ENCODE measurements at places on chromosomes 5 and 9. TPM values are rescaled to one million over a fixed set of nuclear protein-coding genes. Genes with fewer than 3 reads are reported as not detected.

The IL7R gene
- polyA plus RNA-seq = 1.4 TPM

The PPIC gene
- 42.7 TPM for polyA plus RNA-seq

The PCDHA8 gene
- polyA plus RNA-seq = not detected

The EGFL7 gene
- polyA plus RNA-seq = 6.0 TPM

The ALDH1A1 gene
- polyA plus RNA-seq = 186 TPM

The CDC42SE2 gene
- 109 TPM for polyA plus RNA-seq

The CTSV gene
- polyA plus RNA-seq = not detected

The SPATA31D4 gene
- polyA plus RNA-seq = not detected

GRCh38 chr5:79297661-79298060 lies 61.7 kb downstream of the JMY start:
- H3K4me3 ChIP-seq = no peak overlapping the region
- no peaks in the 10 kb centered on the region for H3K4me1 ChIP-seq
- no peak overlapping the region for H3K27ac ChIP-seq
- peaks cover 6% of the 10 kb centered on the region for H3K36me3 ChIP-seq
- no peak for DNase-seq

GRCh38 chr9:135526730-135527571 lies 5.7 kb downstream of the LCN1 start:
- H3K27me3 ChIP-seq = peaks cover 72% of the 10 kb centered on the region
- no peaks in the 10 kb centered on the region for H3K4me1 ChIP-seq
- H3K27ac ChIP-seq = no peak overlapping the region

GRCh38 chr9:76475686-76476085 lies 16.7 kb downstream of the GCNT1 start:
- no peak for DNase-seq
- no peaks in the 10 kb centered on the region for H3K4me1 ChIP-seq
- no peak overlapping the region for H3K27ac ChIP-seq
- no peaks in the 10 kb centered on the region for H3K36me3 ChIP-seq

DNA sequence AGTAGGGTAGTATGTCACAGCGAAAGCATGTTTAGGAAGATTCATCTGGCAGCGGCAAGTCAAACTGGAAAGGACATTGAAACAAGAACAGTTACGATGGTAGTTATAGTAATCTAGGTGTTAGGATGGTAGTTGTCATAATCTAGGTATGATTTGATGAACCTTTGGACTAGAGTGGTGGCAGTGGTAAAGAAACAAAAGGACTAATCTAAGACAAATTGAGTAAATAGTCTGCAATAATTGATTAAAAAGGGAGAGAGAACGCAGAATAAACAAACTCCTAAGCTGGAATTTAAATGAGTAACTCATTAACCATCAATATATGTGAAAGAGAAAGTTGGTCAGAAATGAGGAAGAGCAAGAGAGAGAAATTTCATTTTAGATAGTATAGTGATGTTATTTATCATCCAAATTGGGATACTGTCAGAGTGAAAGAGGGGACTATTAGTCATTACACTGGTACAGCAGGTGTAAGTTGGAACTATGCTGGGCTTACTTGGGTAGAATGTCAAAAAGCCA lies 56.8 kb downstream of the MTREX start:
- H3K27ac ChIP-seq = no peak overlapping the region
- peaks cover 22% of the 10 kb centered on the region for H3K36me3 ChIP-seq
- no peaks in the 10 kb centered on the region for H3K27me3 ChIP-seq
- DNase-seq = no peak

DNA sequence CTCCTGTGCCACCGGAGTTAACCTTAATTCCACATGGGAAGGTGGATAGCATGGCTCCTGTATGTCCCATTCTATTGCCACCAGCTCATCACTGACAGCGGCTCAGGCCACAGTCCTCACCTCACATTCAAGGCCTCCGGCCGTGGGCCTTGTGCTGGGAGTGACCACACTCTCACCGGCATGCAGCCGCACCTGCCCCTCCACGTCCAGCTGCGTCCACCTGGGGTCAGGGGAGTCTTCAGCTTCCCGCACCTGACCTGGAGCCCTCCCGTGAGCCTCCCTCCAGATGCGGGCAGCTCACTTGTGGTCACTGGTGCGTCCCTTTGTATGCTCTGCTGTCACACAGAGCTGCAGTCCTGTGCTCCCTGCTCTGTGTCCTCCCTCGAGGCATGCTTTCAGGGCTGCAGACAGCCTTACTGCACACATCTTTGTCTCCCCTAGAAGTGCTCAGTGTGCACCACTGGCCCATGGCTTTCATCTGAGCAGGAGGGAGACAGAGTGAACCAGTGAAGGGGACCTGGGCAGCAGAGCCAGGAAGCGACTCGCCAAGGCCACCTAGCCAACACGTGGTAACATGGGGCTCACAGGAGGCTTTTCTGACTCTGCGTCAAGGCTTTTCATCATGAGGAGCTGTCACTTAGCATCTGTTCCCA lies 210.1 kb downstream of the ERCC6L2 start:
- no peak for DNase-seq
- no peaks in the 10 kb centered on the region for H3K27me3 ChIP-seq
- no peaks in the 10 kb centered on the region for H3K36me3 ChIP-seq
- no peak overlapping the region for H3K4me3 ChIP-seq
- H3K4me1 ChIP-seq = peaks cover 5% of the 10 kb centered on the region

DNA sequence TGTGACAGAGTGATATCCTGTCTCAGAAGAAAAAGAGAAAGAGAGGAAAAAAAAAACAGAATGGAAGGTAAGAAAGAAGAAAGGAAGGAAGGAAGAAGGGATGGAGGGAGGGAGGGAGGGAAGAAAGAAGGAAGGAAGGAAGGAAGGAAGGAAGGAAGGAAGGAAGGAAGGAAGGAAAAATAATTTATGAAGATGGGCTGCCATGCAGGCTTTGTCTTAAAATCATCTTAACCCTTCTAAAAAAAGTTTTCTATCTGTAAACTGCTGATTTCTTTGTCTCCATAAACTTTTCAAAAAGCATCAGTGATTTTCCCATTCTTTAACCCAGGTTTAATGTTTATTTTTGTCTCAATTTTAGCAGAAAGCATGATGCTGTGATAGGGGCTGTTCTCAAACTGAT lies 1154.1 kb upstream of the CDH6 start:
- H3K27ac ChIP-seq = no peak overlapping the region
- no peaks in the 10 kb centered on the region for H3K36me3 ChIP-seq
- no peaks in the 10 kb centered on the region for H3K4me1 ChIP-seq
- no peak overlapping the region for H3K4me3 ChIP-seq
- no peaks in the 10 kb centered on the region for H3K27me3 ChIP-seq

DNA sequence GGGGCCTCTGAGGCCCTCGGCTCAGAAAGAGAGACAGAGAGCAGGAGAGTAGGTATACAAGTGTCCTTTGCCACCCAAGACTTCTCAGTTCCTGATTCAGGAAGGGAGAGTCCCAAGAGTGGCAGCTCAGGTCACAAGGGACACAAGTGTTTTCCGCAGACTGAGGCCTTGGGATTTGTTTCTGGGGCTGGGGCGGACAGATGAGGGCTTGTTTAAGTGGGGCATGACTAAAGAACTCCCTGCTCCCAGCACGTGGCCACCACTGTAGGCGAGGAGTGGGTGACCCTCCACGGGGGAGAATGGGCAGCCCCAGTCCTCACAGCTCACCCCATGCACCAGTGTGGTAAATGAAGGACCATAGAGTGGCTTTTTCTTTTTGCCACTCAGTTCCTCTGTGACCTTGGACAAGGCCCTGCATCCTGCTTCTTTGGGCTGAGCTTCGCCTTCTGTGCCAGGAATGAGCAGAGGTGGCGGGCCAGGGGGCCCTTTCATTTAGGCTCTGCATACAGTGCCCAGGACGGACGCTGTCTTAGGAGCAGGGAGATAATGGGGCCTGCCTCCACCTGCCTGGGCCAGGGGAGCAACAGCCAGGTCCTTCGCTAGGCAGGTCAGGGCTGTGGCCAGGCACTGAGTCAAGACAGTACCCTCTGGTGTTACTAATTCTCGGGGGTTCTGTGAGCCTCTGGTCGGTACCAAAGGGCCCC lies 50.8 kb downstream of the AMBP start:
- peaks cover 3% of the 10 kb centered on the region for H3K36me3 ChIP-seq
- peak; percentile 35 for DNase-seq
- no peaks in the 10 kb centered on the region for H3K4me1 ChIP-seq
- no peaks in the 10 kb centered on the region for H3K27me3 ChIP-seq
- H3K27ac ChIP-seq = no peak overlapping the region

DNA sequence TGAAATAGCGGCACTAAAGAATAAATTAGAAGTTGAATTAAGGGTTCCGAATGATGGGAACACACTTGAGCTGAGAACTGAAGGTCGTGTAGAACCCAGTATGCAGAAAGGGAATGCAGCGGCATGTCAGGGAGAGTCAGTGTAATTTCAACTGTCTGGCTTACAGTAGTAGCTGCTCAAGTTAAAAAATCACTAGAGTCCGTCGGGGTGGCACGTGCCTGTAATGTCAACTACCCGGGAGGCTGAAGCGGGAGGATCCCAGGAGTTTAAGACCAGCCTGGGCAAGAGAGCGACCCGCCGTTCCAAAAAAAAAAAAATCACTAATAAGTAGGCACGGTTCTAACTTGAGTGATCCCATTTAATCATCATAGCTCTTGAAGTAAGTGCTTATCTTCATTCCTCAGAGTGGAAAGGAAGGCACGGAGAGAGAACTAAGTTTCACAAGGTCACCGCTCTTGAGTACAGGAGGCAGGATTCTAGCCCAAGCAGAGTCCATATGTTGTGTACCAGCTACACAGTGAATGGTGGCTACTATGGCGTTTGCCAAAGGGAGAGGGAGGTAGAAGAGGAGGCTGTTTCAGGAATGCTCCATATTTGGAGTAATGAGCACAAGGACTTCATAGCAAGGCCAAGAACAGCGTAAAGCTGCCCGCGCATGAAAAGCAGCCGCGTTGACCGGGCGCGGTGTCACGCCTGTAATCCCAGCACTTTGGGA lies 831 bp downstream of the RMRP start:
- peak overlapping the region; percentile 70 for H3K4me3 ChIP-seq
- H3K27ac ChIP-seq = peak overlapping the region; percentile 98
- H3K27me3 ChIP-seq = no peaks in the 10 kb centered on the region
- peak; percentile 83 for DNase-seq
- no peaks in the 10 kb centered on the region for H3K4me1 ChIP-seq

- H3K27ac ChIP-seq = no peak overlapping the region
- no peak overlapping the region for H3K4me3 ChIP-seq
- no peak for DNase-seq
- H3K36me3 ChIP-seq = peaks cover 40% of the 10 kb centered on the region
- H3K4me1 ChIP-seq = peaks cover 9% of the 10 kb centered on the region
- H3K27me3 ChIP-seq = no peaks in the 10 kb centered on the region
Measured at GRCh38 chr5:133977161-133977787, 8.8 kb upstream of the C5orf15 start.

DNA sequence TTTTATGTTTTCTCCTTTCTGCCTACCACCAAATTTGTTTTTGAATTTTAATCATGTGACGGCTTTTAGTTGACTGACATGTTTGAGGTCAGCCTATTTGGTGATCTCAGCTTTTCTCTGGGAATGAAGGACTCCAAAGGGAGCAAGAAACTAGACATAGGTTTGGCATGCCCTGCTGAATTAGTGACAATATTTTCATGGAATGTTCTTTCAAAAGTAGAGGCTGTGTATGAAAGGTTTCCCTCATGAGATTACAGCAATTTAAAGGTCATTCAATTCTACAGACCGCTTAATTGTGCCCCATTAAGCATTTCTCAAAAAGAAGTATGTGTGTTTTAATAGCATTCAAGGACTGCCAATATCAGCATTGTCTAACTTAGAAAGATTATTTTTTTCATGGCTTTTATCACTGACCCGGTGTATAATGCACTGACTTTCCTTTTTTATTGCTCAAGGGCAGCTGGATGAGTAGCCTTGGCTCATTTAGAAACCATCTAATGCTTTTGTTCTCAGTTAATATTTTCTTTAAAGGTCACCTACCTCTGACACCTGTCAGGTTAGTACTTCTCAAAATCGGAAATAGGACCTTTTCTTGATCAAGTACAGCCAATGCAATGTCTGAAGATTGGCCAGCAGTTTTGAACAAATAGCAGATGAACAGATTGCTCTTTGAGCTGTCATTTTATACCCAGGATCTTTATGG lies 8.1 kb upstream of the MLLT3 start:
- H3K36me3 ChIP-seq = no peaks in the 10 kb centered on the region
- no peak for DNase-seq
- H3K4me3 ChIP-seq = no peak overlapping the region
- no peaks in the 10 kb centered on the region for H3K27me3 ChIP-seq
- H3K27ac ChIP-seq = no peak overlapping the region
- no peaks in the 10 kb centered on the region for H3K4me1 ChIP-seq

DNA sequence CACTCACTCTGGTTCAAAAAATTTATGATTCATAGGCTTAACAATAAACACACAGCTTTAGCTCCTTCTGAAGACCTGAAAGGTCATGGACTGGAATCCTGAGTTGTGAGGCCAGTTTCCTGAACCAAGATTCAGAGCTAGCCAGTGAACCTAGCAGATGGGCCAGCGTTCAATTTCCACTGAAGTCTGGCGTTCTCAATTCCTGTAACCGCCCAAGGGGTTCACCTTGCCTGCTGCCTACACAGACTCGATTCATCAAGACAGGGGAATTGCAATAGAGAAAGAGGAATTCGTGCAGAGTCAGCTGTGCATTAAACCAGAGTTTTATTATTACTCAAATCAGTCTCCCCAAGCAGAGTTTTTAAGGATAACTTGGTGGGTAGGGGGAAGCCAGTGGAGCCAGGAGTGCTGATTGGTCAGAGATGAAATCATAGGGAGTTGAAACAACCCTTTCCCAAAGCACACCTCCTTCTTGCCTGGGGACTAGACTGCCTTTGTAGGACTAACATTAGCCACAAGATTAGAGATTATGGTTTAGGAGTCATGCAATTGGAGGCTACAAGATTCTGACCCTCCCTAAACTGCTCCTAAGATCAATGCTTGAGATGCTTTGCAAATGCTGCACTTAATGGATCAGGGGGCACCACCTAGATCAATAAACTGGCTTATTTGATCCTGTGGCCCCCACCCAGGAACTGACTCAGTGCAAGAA lies 117.5 kb upstream of the SHB start:
- H3K27ac ChIP-seq = no peak overlapping the region
- DNase-seq = no peak
- no peaks in the 10 kb centered on the region for H3K36me3 ChIP-seq
- H3K27me3 ChIP-seq = no peaks in the 10 kb centered on the region
- H3K4me1 ChIP-seq = no peaks in the 10 kb centered on the region

DNA sequence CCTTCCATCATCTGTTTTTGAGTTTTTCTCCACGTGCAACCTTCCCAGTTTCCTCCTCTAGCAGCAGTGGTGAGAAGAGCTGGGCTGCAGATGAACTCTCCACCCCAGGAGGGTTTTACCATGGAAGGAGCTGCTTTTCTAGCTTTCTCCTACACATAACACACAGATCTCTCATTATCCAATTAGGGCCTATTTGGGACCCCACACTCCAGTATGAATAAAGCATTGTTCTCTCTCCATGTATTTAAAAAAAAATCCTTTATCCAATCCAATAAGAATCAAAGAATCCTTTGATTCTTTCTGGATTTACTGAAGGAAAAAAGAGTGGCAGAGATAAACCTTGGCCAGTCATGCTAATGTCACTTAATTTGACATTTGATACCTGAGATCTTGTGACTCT lies 31.6 kb upstream of the NAA35 start:
- no peak for DNase-seq
- no peaks in the 10 kb centered on the region for H3K36me3 ChIP-seq
- no peak overlapping the region for H3K4me3 ChIP-seq

- DNase-seq = no peak
- H3K27me3 ChIP-seq = no peaks in the 10 kb centered on the region
- no peak overlapping the region for H3K4me3 ChIP-seq
- H3K27ac ChIP-seq = no peak overlapping the region
- no peaks in the 10 kb centered on the region for H3K36me3 ChIP-seq
Measured at GRCh38 chr5:93395971-93396379, 185.0 kb downstream of the NR2F1-AS1 start.
